ENCODE measurements at places on chromosomes 1 and 21.

- DNase-seq: no peak
These were observed 51.1 kb downstream of the SUSD4 start for GRCh38 chr1:223312705-223313414.

DNA sequence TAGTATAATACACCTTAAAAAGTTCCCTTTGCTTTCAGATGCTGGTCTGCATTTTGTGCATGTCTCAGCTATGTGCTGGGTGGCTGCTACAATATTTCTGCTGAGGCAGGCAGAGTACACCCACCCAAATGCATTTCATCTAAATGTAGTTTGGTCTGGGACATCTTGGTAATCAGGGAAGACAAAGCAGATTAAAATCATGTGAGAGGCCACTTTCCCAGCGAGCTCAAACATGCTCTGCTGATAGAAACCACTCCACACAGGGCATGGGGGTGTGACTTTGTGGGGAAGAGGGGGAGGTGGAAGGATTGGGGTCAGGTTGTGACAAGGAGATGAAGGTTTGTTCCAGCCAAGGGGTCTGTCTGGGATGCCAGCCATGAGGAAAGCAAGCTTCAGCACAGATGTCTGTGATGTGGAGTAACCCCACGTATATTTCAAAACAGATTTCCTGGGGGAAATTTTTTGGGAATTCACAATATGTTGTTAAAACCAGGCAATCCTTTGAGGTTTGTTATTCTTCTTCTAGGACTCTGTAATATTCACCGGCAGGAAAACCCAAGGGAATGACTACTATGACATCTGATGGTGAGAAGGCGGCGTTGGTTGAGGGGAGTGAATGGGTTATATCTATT, 255.1 kb upstream of the FGGY start:
- no peak for DNase-seq

- no peak for DNase-seq
These were observed 14.7 kb downstream of the OBSCN start for GRCh38 chr1:228222548-228222947.

GRCh38 chr1:100198596-100198995, 20.5 kb upstream of the LRRC39 start:
- DNase-seq: no peak

DNA sequence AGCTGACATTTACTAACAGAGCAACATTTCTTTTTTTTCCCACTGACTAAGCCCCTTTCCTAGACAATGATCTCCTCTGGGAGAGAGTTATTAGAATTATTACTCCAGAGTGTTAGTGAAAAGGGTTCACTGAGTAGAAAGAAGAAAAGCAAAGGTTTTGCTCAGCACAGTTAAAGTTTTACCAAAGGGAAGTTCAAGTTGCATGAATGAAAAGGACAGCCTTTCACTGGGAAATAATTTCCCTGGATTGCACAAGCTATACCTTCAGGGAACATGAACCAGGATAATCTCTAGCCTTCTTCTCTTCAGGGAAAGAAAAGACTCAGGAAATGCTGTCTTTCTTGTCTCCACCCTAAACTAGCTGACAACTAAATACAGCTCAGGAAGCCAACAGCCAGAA, 71.4 kb upstream of the ESRRG start:
- no peak for DNase-seq

GRCh38 chr1:169563019-169563615, 23.2 kb downstream of the F5 start:
- DNase-seq: no peak

DNA sequence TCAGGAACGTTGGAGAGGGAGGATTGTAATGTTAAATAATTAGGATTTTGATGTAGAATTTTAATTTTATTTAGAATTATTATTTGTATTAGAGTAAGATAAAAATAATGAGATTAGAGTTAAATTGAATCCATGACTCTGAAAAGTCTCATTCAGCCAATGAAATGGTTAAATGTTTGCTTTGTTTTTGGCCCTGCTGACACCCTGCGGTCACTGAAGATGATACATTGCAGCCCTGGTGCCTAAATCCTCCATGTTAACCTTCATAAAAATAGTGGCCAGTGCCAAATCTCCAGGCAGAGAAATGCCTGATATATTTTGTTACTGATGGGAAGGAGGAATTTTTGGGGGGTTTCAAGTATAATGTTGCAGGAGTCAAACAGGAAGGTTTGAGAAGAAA, 27.3 kb upstream of the RLF start:
- no peak for DNase-seq

DNA sequence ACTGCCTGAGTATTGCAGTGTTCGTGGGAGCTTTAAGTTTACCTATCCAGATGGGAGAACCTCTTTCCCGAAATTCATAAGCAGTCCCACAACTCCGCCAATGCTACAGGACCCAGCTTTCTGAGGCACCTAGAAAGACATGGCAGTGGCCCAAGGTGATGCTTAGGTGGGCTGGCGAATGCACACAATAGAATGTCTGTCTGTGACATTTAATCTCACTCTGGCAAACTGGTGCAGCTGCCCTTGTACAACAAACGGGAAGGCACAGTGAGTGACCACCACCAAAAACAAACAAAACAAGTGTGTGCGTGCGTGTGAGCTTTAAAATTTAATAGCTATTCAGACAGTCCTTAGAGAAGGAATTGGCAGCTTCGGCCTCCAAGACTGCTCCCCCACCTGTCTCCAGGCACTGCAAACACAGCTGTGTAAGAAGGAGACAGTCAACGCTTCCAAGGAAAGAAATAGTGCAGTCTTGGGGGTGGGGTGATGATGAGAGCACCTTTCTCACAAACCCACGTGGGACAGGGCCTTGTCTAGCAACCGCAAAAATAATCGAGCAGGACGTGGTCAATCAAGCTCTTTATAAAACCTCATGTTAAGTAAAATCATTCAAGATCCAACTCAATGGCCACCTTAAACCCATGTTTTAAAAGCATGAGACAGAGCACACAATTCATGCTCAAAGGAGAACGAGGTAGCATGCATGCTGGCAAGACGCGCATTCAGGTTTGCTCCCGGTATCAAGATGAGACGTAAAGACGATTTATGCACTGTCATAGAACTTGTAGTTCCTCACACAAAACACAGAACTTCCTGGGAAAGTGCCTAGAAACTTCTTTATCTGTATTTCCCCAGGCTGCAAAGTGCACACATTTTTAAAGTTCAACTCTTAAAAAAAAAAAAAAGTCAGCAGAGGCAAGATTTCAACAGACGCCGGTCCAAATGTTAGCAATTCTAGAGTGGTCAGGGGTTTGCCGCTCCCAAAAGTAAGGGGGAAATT, 84.1 kb downstream of the TM2D1 start:
- no peak for DNase-seq

GRCh38 chr1:189606795-189607476, 870.7 kb downstream of the BRINP3 start:
- DNase-seq: no peak

GRCh38 chr1:185474440-185475149, 157.6 kb upstream of the IVNS1ABP start:
- no peak for DNase-seq

GRCh38 chr1:192958871-192959270, 100.3 kb downstream of the UCHL5 start:
- no peak for DNase-seq

DNA sequence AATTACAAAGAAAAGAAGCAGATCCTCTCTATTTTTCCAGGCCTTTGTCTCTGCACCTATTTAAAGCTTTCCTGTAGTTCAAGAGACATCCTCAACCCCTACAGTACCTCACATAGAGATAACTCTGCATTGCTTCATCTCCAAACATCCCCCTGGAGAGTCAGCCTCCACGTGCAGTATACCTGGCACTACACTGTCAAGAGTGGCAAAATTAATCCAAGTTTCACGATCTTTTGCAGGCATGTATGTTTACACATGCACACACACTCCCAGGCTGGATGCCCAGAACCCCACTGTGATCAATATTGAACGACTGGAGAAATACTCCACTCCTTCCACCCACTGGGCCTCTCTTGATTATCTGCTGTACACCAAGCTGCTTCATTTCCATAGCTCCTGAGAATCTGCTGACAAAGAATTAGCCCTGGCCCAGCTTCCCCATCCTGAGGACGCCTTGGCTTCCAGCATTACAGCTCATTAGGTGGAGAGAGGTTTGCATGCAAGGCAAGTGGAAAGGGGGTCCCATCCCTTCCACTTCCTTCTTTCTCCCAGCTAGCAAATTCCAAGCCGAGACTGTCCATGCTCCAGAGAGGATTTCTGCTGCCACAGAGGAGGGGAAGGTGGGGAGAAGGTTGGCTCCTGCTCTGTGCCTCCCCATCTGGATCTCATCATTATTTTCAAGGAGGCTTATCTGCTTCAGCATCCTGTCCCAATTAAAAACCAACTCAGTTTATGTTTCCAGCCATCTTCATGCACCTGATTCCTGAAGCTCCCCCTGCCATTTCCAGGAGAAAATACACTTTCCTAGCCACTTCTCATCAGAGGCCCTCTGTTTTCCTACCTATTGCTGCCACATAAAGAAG, 66.5 kb upstream of the GOLT1A start:
- DNase-seq: no peak

GRCh38 chr1:113557187-113557586, 166.9 kb downstream of the MAGI3 start:
- no peak for DNase-seq

DNA sequence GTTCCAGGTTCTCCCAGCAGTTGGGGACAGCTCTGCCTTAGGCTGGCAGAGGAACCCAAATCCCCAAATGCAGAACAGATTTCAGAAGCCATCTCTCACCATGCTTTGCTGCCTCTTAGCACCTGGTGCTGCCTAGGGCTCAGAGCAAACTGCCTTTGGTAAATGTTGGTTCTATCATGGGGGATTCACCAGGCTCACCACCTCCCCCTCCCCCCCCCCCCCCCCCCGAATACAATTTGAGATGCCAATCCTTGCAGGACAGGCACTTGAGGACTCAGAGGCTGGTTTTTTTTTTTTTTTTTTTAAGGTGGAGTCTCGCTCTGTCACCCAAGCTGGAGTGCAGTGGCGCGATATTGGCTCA, 447 bp upstream of the PAQR6 start:
- DNase-seq: no peak

- DNase-seq: no peak
These were observed 24.4 kb downstream of the ZBTB17 start for GRCh38 chr1:15951341-15952153.

GRCh38 chr1:40316595-40317393, at the start of gene COL9A2:
Gene COL9A2, minus strand, starts transcription at chr1:40317286. Its CDS starts 89 bp downstream, at chr1:40317197.
- DNase-seq: peak; percentile 82

- peak; percentile 82 for DNase-seq
These were observed 47.6 kb downstream of the ARHGEF16 start for GRCh38 chr1:3501856-3502640.
